ENCODE measurements at places on chromosomes 12 and 14.

DNA sequence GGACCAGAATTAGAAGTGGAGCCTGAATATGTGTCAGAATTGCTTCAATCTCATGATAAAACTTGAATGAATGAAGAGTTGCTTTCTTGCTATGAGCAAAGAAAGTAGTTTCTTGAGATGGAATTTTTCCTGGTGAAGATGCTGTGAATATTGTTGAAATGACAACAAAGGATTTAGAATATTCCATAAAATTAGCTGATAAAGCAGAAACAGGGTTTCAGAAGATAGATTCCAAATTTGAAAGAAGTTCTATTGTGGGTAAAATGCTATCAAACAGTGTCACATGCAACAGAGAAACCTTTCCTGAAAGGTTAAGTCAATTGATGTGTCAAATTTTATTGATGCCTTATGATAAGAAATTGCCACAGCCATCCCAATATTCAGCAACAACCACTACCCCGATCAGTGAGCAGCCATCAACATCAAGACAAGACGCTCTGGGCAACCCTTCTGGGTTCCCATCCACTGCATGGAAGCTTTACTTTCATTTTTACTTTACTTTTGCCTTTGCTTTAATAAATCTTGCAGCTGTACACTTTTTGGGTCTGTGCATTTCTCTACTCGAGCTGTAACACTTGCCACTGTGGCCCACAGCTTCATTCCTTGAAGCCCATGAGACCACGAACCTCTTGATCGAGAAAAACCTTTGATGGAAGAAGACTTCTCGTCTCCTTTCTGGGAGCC lies 104.0 kb upstream of the SSTR1 start:
- DNase-seq, result no peak

- DNase-seq, result no peak
Measured at GRCh38 chr12:128737292-128737966, 86.3 kb downstream of the SLC15A4 start.

GRCh38 chr14:79656056-79656455 lies 555.2 kb downstream of the DIO2 start:
- no peak for DNase-seq

DNA sequence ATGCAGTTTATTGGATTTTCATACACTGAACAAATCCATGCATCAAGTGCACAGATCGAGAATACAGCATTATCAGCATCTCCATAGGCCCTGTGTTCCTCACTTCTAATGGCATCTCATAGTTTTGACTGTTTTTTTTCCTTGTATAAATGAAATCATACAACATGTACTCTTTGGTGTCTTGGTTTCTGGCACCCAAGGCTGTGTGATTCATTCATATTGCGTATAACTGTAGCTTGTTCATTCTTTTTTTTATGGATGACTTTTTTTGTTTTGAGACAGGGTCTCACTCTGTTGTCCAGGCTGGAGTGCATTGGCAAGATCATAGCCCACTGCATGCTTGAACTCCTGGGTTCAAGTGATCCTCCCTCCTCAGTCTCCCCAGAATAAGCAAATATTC lies 14.3 kb downstream of the RASSF8 start:
- no peak for DNase-seq

DNA sequence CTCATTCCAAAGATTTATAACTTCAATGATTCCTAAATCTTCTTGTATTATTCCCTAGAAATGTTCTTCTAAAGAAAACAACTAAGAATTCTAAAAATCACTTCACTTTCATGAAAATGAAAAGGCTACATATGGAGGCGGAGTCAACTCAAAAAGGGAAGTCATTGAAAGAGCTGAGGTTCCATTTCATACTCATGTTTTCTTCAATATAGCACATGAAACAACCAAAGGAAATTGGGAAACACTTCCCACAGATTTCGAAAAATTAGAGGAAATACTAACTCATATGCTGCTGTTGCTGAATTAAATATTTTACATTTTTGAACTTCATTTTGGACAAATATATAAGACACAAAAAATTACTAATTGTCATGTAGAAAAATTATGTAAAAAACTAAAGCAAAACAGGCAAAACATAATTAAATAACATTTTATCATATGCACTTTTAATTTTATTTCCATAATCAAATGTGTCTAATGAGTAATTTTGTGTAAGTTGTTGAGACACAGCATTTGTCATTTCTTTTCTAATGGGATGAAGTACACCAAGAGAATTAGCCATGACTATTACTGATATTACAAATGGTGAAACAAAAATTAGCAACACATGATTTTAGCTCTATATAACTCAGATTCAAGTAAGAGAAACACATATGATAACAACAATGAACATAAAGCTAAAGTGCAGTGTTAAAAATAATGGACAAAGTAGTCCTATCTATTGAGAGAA lies at the start of gene CD163:
Gene CD163, minus strand, starts transcription at position 92 of the 730 bp plus-strand sequence. Its CDS starts 87 bp downstream, at position 5.
- no peak for DNase-seq

GRCh38 chr14:69982886-69983285 lies 103.7 kb downstream of the SMOC1 start:
- no peak for DNase-seq

GRCh38 chr14:104284107-104284592 lies 145.8 kb downstream of the KIF26A start:
- no peak for DNase-seq

- peak; percentile 82 for DNase-seq
Measured at GRCh38 chr12:12870465-12870864, 20.9 kb upstream of the GPRC5A start.

DNA sequence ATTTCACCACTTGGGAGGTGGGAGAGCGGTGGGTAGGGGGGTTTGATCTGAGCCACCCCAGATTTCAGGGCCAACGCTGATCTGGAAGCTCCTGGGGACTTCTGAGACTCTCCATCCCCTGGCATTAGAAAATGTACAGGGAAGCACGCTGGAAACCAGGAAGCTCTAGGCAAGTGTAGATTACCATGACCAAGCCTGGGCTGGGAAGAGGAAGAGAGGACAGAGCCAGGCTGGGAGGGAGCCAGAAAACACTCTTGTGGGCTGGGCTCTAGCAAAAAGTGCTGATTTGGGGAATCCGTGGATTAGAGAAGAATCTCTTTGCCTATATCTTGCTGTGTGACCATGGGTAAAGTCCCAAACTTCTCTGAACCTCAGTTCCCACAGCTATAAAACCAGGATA lies 236.7 kb downstream of the BCL11B start:
- DNase-seq, result peak; percentile 66

GRCh38 chr12:88944397-88944796 lies 364.1 kb upstream of the KITLG start:
- DNase-seq, result no peak

DNA sequence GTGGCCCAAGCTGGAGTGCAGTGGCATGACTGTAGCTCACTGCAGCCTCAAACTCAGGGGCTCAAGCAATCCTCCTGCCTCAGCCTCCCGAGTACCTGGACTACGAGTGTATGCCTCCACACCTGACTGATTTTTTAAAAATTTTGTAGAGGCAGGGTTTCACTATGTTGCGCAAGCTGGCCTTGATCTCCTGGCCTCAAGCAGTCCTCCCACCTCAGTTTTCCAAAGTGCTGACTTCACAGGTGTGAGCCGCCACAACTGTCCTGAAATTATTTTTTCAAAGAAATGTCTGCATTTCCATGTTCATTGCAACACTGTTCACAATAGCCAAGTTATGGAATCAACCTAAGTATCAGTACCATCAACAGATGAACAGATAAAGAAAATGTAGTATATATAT lies 111.4 kb downstream of the FOXA1 start:
- no peak for DNase-seq

GRCh38 chr12:105036937-105037649 lies 47.2 kb downstream of the ALDH1L2 start:
- DNase-seq, result no peak

GRCh38 chr14:104141621-104142091 lies 3.3 kb downstream of the KIF26A start:
- DNase-seq, result no peak

DNA sequence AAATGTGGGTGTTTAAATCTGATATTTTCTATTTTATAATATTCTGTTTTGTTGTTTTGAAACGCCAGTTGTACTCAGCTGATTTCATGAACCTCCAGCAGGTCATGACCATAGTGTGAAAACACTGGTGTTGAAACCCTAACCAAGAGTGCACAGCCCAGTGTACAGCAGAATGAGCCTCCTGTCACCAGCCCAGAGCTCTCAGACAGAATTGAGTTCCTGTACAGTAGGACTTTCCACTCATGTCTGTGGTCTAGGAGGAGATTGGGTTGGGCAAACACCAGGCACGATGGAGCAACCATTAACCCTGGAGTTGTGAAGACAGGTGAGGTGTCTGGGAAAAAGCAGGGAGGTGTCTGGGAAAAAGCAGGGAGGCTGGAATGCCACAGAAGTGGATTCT lies 908.8 kb downstream of the VRK1 start:
- no peak for DNase-seq

GRCh38 chr12:40208707-40209446 lies 15.9 kb upstream of the LRRK2 start:
- DNase-seq, result no peak

- no peak for DNase-seq
Measured at GRCh38 chr12:118850244-118850825, 131.0 kb upstream of the SRRM4 start.

GRCh38 chr12:1434296-1434955 lies 160.0 kb downstream of the FBXL14 start:
- DNase-seq, result no peak

DNA sequence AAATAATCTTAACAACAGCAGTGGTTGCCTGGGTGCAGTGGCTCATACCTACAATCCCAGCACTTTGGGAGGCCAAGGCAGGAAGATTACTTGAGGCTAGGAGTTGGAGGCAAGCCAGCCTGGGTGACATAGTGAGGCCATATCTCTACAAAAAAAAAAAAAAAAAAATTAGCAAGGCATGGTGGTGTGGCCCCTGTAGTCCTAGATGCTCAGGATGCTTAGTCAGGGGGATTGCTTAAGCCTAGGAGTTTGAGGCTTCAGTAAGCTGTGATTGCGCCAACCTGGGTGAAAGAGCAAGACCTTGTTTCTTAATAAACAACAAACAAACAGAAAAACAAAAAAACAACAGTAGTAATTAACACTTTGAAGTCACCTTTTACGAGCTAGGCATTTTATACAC lies 642 bp upstream of the ACSM4 start:
- DNase-seq, result no peak

- no peak for DNase-seq
Measured at GRCh38 chr12:81992461-81992860, 233.3 kb upstream of the PPFIA2 start.

DNA sequence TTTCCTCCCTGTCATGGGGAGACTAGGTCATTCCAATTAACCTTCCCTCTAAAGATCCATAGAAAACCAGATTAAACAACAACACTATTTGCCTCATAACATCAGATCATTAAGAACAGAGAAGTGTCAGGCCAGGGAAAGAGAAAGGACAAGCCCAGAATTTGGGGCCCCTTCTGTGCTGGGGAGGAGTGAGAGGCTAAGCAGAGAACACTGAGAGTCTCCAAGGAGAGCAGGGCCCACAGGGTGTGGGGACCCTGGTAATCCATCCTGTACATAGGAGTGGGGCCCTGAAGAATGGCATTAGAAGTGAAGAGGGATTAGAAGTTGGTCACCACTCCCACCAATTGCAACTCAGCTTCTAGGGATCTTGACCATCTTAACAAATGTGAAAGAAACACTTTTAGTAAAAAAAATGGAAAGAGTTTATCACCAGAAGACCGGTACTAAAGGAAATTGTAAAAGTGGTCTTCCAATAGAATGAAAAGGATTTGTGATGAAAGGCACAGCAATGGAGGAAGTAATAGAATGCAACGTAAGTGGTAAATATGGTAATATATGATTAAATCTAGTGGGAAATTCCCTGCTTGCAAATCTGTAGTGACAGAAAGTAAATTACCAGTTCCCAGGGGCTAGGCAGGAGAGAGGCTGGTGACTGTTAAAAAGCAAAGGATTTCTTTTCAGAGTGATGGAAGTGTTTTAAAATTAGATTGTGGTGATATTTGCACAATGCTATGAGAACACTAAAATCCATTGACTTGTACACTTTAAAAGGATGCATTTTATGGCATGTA lies 14.0 kb upstream of the TMTC1 start:
- DNase-seq, result no peak

DNA sequence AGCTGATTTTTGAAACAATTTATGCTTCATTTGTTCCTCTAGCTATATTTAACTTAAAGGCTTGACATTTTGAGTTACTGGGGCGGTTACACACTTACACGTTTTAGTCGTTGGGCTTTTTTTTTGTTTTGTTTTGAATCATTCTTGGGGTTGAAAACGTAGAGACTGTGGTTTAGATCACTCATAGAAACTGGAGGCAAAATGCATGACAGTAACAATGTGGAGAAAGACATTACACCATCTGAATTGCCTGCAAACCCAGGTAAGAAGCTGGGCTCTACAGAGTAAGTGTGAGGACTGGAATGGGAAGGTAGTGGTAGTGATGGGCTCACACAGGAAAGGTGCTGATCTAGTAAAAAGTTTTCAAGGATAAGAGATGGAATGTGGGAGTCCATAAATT lies at the start of gene CLEC2D:
Gene CLEC2D, plus strand, starts transcription at position 180 of the 400 bp plus-strand sequence. Its CDS starts 22 bp downstream, at position 202.
- no peak for DNase-seq

- peak; percentile 88 for DNase-seq
Measured at GRCh38 chr12:127628645-127629044, 638.3 kb upstream of the TMEM132C start.

- DNase-seq, result no peak
Measured at GRCh38 chr14:36988568-36988967, 183.8 kb downstream of the SLC25A21 start.

DNA sequence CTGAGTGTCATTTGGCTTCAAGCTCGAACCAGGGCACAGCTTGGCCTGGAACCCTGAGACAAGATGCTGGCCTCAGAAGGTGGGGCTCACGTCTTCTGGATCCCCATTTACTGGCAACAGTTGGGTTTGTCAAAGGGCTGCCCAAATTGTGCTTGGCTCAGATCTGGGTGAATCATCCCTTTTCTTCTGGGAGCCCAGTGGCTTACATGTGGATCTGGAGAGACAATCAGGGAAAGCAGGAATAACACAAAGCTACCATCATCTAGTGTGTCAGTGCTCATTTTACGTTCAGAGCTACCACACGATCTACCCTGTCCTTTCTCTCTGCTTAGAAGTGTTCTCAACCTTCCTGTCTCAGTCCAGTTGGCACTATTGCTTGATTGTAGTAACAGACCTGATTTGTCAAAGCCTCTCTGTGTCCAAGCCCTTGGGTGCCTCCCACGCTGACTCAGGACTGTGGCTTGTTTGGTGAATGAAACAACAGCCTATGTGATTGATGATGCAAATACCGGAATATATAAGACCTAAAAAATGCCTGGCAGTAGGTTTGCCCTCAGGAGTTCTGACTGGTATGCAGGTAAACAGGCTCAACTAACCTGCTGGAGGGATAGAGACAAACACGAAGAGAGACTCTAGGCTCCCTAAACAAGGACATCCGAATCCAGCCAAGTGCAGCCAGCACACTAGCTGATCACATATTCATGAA lies 974.3 kb downstream of the VRK1 start:
- DNase-seq, result no peak

DNA sequence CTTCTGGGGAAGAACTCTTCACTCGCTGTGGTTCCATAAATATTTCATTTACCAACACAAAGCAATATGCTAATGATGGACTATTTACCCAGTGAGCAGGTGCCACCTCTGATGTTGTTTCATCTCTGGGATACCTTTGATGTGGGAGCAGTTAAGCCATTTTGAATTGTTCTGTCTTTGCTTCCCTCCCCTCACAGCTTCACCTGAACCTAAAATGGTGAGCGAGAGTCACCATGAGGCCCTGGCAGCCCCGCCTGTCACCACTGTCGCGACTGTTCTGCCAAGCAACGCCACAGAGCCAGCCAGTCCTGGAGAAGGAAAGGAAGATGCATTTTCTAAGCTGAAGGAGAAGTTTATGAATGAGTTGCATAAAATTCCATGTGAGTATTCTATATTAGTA lies 352.7 kb downstream of the SYT1 start:
- DNase-seq, result no peak

Data from AG08395 (cell line).